ENCODE measurements at places on chromosomes 1 and 21. TPM values are rescaled to one million over a fixed set of nuclear protein-coding genes. Genes with fewer than 3 reads are reported as not detected.

DNA sequence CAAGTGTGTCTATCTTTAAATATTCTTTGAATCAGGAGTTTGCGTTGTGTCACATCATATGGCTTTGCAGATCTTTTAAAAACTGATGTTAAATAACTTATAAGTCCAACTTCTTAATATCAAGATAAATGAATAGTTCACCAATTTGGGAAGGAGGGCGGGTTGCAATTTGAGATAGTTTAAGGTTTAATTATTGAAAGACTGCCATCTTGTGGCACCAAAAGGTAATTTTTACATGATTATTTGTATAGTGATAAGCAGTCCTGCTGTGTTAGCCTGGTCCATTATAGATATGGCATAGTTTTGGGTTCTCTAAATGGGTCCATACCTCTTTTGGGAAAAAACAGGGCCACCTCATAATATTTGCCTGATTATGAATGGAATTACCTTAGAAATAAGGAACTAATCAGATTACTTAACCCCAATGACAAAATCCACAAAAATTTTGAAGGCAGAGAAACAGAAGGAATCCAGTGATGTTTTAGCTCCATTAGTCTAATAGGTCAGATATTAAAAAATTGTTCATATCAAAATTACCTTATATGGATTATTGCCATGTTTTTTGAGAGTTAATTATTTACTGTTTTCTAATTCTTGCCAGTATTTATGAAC is 64.3 kb downstream of the PRKAA2 start:
- no peak for DNase-seq
- H3K4me3 ChIP-seq: no peak overlapping the region

GRCh38 chr1:2414297-2414958 is 2.1 kb upstream of the PEX10 start:
- no peak overlapping the region for H3K4me3 ChIP-seq
- peaks cover 20% of the 10 kb centered on the region for H3K27me3 ChIP-seq
- no peaks in the 10 kb centered on the region for H3K36me3 ChIP-seq
- H3K27ac ChIP-seq: no peak overlapping the region
- DNase-seq: peak; percentile 77

The AKT3 gene
- 39.2 TPM for total RNA-seq

The SHISAL2A gene
- 0.28 TPM for total RNA-seq

The OR2L8 gene
- not detected for total RNA-seq

DNA sequence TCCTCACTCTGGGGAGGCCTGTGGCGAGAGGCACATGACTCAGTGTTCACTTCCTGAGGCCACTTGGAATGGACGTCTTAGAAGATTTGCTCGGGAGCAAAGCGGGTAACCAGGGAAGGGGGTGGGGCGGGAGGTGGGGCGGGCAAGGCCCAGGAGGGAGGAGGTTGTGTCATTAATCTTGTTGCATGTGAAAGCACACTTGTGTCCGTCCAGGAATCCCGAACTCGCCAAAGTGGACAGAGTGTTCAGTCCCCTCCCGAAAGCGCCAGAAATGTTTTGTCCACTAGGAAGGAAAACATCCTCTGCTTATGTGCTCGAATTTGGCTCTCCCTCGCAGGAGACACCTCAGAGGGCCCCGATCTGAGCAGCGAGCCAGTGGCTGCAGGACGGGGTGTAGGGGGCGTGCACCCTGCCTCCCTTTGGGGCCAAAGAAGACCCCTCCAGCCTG is 84.2 kb downstream of the SPSB1 start:
- peak; percentile 94 for DNase-seq
- H3K4me1 ChIP-seq: peaks cover 21% of the 10 kb centered on the region
- H3K27me3 ChIP-seq: no peaks in the 10 kb centered on the region
- no peaks in the 10 kb centered on the region for H3K36me3 ChIP-seq
- no peak overlapping the region for H3K4me3 ChIP-seq
- H3K27ac ChIP-seq: peak overlapping the region; percentile 94

- peak overlapping the region; percentile 95 for H3K4me3 ChIP-seq
- H3K27ac ChIP-seq: peak overlapping the region; percentile 78
- no peaks in the 10 kb centered on the region for H3K27me3 ChIP-seq
- DNase-seq: peak; percentile 28
- peaks cover 6% of the 10 kb centered on the region for H3K4me1 ChIP-seq
Observed at GRCh38 chr1:42765832-42766740, 742 bp downstream of the P3H1 start.

DNA sequence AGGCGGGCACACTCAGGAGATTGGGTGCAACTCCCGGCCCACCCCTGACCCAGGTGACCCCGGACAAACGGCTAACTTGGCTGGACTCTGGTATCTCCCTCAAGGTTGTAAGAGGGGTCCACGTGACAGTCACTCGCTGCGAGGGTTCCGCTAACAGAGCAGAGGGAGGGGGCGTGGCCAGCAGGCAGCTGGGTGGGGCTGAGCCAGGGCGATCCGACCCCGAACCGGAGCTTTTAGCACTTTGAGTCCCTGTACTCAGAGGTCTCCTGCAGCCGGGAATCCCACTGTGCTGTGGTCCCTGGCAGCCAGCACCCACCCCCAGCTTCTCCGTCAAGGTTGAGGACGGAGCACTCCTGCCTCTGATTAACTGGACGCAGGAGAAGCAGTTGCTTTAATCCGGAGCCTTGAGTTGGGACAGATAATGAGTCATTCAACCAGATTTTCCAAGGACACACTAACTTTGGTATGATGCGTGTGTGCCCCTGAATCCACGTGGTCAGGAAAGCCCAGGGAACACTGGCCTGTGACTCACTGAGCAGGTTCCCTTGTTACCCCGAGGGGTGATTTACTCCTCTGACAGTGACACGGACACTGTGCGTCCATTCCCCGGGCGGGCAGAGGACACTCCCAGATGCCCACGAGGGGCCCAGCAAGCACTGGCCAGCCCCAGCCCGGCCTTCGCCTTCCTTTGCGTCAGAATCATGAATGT is 16.8 kb downstream of the TRPM2 start:
- H3K4me3 ChIP-seq: no peak overlapping the region
- no peaks in the 10 kb centered on the region for H3K4me1 ChIP-seq
- H3K27ac ChIP-seq: no peak overlapping the region
- DNase-seq: peak; percentile 11
- no peaks in the 10 kb centered on the region for H3K36me3 ChIP-seq

The TRNP1 gene
- 10.8 TPM for total RNA-seq

The DPT gene
- 43.7 TPM for total RNA-seq

- no peak overlapping the region for H3K4me3 ChIP-seq
- H3K27ac ChIP-seq: no peak overlapping the region
- H3K36me3 ChIP-seq: no peaks in the 10 kb centered on the region
- H3K27me3 ChIP-seq: no peaks in the 10 kb centered on the region
- DNase-seq: no peak
Observed at GRCh38 chr1:236495467-236496112, 28.2 kb upstream of the LGALS8 start.

DNA sequence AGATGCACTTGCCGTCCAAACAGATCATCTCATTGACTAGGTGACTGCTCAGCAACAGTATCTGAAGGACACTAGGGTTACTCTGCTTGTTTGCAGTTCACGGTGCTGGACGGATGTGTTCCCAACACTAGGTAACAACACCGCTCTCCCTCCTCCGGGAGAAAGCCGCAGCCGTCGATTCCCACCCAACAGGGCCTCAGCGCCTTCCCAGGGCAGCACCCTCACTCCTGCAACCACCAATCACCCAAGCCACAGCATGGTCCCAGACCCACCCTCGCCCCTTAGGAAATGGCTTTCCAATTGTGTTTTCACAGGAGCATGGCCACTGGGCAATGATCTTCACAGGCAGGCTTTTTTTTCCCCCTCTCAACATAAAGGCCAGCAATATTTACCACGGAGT is 779 bp downstream of the TLR5 start:
- H3K27ac ChIP-seq: no peak overlapping the region
- H3K4me1 ChIP-seq: no peaks in the 10 kb centered on the region
- H3K4me3 ChIP-seq: peak overlapping the region; percentile 63
- no peak for DNase-seq

DNA sequence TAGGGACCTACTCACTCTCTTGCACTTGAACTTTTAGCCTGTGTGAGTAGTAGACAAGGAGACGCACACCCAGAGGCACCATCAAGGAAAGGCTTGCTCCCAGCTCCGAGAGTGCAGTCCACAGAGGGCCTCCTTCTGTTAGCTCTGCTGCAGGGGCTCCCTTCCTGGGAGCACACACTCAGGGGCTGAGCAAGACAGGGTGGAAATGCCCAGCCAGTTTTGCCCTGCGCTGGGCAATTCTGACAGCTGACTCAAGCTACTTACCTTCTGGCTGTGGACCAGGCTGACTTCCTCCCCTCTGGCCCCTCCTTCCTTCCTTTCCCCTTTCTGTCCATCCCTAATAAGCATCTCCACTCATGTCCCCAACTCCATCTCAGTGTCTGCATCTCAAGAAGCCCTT is 449.1 kb downstream of the PTPRU start:
- no peaks in the 10 kb centered on the region for H3K27me3 ChIP-seq
- H3K27ac ChIP-seq: no peak overlapping the region
- H3K4me1 ChIP-seq: no peaks in the 10 kb centered on the region

The PPIAL4G gene
- 0.14 TPM for total RNA-seq

The MMP23B gene
- total RNA-seq: 57.1 TPM

GRCh38 chr1:97893844-97894243 is 27.0 kb downstream of the DPYD start:
- no peak overlapping the region for H3K4me3 ChIP-seq
- DNase-seq: no peak
- H3K27ac ChIP-seq: no peak overlapping the region
- H3K36me3 ChIP-seq: no peaks in the 10 kb centered on the region
- no peaks in the 10 kb centered on the region for H3K4me1 ChIP-seq

DNA sequence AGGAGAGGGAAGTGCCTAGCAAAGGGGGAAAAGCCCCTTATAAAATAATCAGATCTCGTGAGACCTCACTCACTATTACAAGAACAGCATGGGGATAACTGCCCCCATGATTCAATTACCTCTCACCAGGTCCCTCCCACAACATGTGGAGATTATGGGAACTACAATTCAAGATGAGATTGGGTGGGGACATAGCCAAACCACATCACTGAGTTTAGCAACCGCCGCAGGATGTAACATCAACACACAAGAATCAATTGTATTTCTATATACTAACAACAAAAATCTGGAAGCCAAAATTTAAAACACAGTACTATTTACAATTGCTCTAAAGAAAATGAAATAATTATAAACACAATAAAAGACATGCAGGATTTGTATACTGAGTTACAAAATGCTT is 21.9 kb downstream of the DIRAS3 start:
- H3K4me1 ChIP-seq: no peaks in the 10 kb centered on the region
- no peak overlapping the region for H3K4me3 ChIP-seq
- H3K27me3 ChIP-seq: no peaks in the 10 kb centered on the region

GRCh38 chr1:22861764-22862440 is 110.8 kb downstream of the LACTBL1 start:
- H3K27me3 ChIP-seq: no peaks in the 10 kb centered on the region
- DNase-seq: no peak
- no peak overlapping the region for H3K4me3 ChIP-seq
- no peaks in the 10 kb centered on the region for H3K4me1 ChIP-seq

- H3K4me1 ChIP-seq: no peaks in the 10 kb centered on the region
- no peak overlapping the region for H3K4me3 ChIP-seq
- no peak for DNase-seq
- H3K27me3 ChIP-seq: no peaks in the 10 kb centered on the region
Observed at GRCh38 chr21:46409641-46410406, 48.9 kb upstream of the DIP2A start.

The CCDC190 gene
- total RNA-seq: not detected

The CLDN17 gene
- not detected for total RNA-seq

DNA sequence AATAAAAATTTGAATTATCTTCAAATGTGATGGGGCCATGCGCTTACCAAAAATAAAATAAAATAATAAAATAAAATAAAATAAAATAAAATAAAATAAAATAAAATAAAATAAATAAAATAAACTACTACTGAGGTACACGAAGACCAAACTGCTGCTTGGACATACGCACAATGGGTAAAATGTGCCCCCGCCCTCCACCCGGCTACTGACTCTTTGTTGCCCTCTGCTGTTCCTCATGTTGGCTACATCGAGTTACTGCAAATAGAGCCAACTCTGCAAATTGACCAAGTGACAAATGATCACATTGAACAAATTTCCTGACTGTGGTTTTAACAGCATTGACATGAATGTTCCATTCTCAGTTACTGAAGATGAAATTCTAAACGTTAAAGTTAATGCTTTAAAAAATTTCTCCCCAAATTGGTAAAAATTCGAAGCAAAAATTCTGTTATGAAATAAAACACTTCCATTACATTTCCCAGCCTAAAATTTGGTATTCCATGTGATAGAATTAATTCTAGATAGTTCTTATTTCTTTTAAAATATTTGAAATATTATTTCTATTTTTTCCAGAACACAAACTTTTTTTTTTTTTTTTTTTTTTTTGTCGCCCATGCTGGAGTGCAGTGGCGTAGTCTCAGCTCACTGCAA is 18.8 kb upstream of the MAP1LC3C start:
- DNase-seq: peak; percentile 24
- no peak overlapping the region for H3K27ac ChIP-seq
- no peaks in the 10 kb centered on the region for H3K27me3 ChIP-seq
- no peaks in the 10 kb centered on the region for H3K4me1 ChIP-seq
- no peaks in the 10 kb centered on the region for H3K36me3 ChIP-seq

The CGN gene
- 7.3 TPM for total RNA-seq

- no peak overlapping the region for H3K4me3 ChIP-seq
- H3K36me3 ChIP-seq: no peaks in the 10 kb centered on the region
- no peaks in the 10 kb centered on the region for H3K4me1 ChIP-seq
- no peak for DNase-seq
- no peaks in the 10 kb centered on the region for H3K27me3 ChIP-seq
Observed at GRCh38 chr1:211014275-211014674, 119.7 kb downstream of the KCNH1 start.

DNA sequence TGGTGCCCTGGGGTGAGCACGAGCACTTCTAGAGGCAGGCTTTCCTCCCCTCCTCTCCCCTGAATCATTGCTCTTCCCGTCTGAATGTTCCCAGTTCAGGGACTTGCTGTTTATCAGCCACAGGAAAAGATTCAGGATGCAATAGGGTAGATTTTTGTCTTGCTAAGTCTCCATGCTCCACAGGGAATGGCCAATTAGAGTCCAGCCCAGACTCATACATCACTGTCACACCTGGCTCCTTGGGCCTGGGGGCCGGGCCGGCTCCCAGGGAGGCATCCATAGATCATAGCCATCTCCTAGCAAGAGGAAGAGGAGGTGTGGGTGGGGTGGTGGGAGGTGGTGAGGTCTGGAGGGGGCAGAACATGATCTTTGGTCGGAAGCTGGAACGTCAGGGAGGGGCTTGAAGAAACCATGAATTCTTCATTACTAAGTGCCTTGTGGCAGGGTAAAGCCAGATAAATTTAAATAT is 83.4 kb downstream of the LRRN2 start:
- no peak overlapping the region for H3K27ac ChIP-seq
- H3K27me3 ChIP-seq: no peaks in the 10 kb centered on the region
- no peaks in the 10 kb centered on the region for H3K36me3 ChIP-seq
- no peak for DNase-seq
- no peak overlapping the region for H3K4me3 ChIP-seq

The BMP8B gene
- not detected for total RNA-seq

The CCDC185 gene
- not detected for total RNA-seq

The GBP6 gene
- not detected for total RNA-seq

- H3K4me1 ChIP-seq: no peaks in the 10 kb centered on the region
- no peaks in the 10 kb centered on the region for H3K36me3 ChIP-seq
- no peak overlapping the region for H3K27ac ChIP-seq
- H3K4me3 ChIP-seq: no peak overlapping the region
- no peak for DNase-seq
Observed at GRCh38 chr1:152533327-152533938, 19.2 kb downstream of the CRCT1 start.

- H3K27ac ChIP-seq: no peak overlapping the region
- no peaks in the 10 kb centered on the region for H3K4me1 ChIP-seq
- no peaks in the 10 kb centered on the region for H3K27me3 ChIP-seq
- H3K4me3 ChIP-seq: no peak overlapping the region
- no peaks in the 10 kb centered on the region for H3K36me3 ChIP-seq
Observed at GRCh38 chr1:59485171-59485570, 188.3 kb downstream of the FGGY start.

- DNase-seq: no peak
- H3K27ac ChIP-seq: no peak overlapping the region
- H3K4me1 ChIP-seq: no peaks in the 10 kb centered on the region
Observed at GRCh38 chr1:234633246-234634003, 23.4 kb upstream of the IRF2BP2 start.

Measured in uterus (tissue), 4 donors.